Hematopoietic multipotent progenitor cell treated with erythropoietin and hydrocortisone succinate and interleukin-3 and kit ligand, for 4 days (in vitro differentiated cells): ENCODE measurements at places on chromosomes 11 and 22.

GRCh38 chr11:42674436-42674835 is 637.4 kb upstream of the API5 start:
- DNase-seq = no peak

GRCh38 chr11:67312187-67313021 is 9.1 kb downstream of the SSH3 start:
- peak; percentile 85 for DNase-seq

DNA sequence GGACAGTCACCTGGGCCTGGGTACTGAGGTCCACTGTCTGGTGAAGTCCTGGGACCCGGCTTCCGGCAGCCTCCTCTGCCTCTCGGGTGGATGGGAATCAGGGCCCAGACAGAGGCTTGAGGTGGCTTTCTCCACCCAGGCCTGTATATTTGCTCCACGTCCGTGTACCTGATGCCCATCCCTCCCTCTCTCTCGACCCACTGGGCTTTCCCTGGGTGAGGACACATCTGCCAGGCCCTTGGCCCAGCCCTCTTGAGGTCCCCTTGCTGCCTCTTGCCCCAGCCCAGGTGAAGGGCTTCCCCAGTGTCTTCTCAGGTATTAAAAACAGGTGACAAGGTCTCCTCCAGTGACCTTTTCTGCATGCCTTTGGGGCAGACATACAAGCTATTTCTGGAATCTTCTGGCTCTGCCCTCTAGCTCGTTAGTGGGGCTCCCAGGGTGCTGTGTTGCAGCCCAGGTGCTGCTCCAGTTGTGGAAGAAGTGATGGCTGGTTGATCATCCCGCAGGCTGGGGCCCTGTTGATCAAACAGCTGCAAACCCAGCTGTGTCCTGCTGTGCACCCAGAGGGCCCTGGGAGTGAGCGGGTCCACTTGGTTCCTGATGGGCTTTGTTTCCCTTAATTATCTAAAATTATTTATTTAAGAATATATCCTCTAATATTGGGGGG is 25.5 kb upstream of the ACR start:
- DNase-seq = no peak

DNA sequence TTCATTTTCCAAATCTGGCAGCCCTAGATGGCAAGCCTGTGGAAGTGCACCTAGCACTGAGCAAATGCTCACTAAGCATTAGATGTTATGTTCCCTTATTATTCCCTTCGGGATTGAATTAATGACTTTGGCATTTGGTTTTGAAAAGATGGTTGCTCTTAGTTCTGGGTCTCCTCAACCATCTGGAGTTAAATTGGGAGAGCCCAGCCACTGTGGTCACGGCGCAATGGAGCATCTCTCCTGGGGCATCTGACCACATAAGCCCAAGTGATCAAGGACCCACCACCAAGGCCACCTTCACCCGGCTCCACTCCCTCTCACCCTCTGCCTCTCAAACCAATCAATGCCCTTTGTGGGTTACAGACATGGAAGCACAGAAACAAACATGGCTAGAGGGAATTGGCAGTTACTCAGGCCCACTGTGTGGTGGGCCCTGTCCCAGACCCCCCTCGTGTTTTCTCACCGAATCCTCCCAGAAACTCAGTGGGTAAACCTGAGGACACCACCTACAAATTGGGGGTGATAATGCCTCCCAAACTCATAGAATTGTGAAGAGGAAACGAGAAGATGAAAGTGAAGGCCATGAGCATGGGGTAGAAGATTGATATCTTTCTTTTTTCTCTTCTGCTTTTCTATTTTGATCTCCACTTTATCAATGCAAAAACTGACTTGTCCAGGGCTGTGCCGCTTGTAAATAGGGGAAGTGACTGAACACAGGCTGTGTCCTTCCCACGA is 52.2 kb downstream of the IRAG1 start:
- peak; percentile 89 for DNase-seq

- DNase-seq = no peak
Observed at GRCh38 chr22:34866081-34866480, 199.9 kb upstream of the ISX start.

DNA sequence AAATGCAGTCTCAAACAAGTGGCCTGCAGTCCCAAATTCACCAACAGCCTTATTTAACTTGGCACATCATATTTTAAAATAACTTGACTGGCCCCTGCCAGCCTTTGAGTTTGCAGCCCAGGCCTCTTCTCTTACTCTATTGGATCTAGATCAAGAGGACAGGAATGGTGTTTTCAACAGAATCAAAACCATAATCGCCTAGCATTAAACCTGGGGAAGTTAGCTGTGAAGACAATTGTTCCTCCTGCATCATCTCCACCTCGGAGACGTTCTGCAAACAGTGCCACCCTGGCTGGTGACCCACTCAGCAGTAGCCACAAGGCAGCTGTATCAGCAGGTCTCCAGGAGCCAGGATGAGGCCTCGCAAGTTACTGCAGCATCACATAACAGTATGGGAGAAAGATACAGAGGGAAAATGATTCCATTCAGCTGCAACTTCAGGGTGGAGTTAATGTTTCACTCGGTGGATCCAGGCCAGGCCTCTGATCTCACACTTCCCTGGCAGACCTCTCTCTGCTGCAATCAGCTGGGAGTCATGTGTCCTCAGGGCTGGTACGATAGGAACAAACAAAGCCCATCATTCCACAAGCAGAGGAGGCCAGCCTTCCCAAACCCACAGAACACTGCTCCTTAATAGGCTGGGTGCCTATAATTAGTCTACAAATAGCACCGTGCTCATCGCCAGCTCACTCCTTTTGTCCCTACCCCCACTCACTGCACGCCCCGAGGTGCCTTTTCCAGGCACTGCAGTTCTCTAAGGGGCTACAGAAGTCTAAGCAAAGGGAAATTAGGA is 18.6 kb upstream of the SCN2B start:
- no peak for DNase-seq

- DNase-seq = no peak
Observed at GRCh38 chr22:31874821-31875220, 69.5 kb upstream of the YWHAH start.

GRCh38 chr22:39520226-39521105 is at the start of gene ATF4:
Gene ATF4, plus strand, starts transcription at chr22:39520562. Its CDS starts 884 bp downstream, at chr22:39521446.
- DNase-seq = peak; percentile 91

- peak; percentile 29 for DNase-seq
Observed at GRCh38 chr22:43546186-43546585, 134.4 kb downstream of the MPPED1 start.

GRCh38 chr11:43832536-43832935 is 48.1 kb upstream of the ALKBH3 start:
- DNase-seq = no peak

DNA sequence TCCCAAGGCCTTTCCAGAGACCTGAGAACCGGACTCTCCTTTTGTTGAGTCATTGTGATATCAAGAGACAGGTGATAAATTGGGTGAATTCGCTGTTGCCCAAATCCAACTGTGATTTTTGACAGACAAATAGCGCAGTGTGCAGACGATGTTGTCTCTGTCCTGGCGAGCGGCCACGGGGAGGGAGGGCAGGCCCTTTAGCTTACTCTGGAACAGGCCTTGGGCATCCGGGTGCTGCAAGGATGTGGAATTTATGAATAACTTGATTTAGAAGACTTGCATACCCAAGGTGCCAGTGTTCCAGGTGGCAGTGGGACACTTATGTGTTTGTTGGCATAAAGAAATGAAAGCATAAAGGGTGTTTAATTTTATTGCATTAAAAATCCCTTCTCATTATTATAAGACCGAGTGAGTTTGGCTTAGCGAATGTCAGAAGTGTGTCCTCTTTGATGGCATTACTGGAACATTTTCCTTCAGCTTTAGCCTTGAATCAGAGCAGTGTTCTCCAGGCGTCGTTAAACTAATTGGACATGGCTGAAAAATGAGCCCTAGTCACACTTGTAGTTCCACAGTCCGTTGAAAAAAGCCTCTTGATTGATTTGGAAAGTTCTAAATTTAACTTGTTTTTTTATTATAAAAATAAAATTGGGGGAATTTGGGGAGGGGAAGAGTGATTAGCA is 9.4 kb downstream of the LDLRAD3 start:
- no peak for DNase-seq

GRCh38 chr11:63621071-63621470 is 6.8 kb upstream of the PLAAT3 start:
- DNase-seq = peak; percentile 50

GRCh38 chr11:87361891-87362290 is 324.2 kb downstream of the TMEM135 start:
- DNase-seq = no peak

DNA sequence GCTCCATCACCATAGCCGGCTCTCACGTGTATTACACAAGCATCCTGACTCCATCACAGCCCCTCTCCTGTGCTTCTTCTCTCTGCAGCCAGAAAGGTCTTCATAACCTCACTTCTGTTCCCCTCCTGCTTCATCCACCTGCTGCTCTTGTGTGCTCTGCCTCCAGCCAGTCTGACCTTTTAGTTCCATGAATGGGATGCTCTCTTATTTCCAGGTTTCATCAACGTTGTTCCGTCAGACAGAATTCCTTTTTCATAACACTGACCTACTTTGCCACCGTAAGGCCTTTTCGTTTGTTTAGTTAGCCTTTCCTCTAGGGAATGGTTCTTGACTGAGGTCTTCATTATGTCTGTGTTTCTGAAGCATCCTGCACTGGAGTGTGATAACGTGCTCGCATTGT is 18.8 kb downstream of the GRAMD1B start:
- no peak for DNase-seq

GRCh38 chr11:86047275-86047991 is 21.5 kb downstream of the PICALM start:
- peak; percentile 67 for DNase-seq

DNA sequence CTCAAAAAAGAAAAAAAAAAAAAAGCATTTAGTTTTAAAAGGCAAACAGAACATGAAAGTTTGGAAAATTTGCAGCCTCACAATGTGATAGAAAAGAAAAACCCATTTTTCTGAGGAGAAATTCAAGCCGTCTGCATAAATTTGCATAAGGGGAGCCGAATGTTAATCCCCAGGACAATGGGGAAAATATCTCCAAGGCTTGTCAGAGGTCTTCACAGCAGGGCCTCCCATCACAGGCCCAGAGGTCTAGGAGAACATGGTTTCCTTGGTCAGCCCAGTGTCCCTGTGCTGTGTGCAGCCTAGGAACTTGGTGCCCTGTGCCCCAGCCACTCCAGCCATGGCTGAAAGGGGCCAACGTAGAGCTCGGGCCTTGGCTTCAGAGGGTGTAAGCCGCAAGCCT is 109.1 kb downstream of the TRIM44 start:
- DNase-seq = no peak

DNA sequence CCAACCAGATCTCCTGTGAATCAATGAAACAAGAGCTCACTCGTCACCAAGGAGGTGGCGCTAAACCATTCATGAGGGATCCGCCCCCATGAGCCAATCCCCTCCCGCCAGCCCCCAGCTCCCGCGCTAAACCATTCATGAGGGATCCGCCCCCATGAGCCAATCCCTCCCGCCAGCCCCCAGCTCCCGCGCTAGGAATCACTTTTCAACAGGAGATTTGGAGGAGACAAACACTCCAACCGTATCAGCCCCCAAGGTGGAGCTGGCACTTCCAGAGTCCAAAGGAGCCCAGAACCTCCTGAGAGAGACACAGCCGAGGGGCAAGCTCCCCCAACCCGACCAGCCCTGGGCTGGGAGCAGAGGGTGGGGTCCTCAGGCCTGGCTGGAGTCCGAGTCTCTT is 40.9 kb upstream of the PRR5 start:
- no peak for DNase-seq

GRCh38 chr11:76615950-76616349 is 54.6 kb downstream of the LRRC32 start:
- no peak for DNase-seq
